ENCODE measurements at places on chromosomes 1 and 21. TPM values are rescaled to one million over a fixed set of nuclear protein-coding genes. Genes with fewer than 3 reads are reported as not detected.

S100A7 gene
- not detected for total RNA-seq

PCSK9 gene
- not detected for total RNA-seq

DNA sequence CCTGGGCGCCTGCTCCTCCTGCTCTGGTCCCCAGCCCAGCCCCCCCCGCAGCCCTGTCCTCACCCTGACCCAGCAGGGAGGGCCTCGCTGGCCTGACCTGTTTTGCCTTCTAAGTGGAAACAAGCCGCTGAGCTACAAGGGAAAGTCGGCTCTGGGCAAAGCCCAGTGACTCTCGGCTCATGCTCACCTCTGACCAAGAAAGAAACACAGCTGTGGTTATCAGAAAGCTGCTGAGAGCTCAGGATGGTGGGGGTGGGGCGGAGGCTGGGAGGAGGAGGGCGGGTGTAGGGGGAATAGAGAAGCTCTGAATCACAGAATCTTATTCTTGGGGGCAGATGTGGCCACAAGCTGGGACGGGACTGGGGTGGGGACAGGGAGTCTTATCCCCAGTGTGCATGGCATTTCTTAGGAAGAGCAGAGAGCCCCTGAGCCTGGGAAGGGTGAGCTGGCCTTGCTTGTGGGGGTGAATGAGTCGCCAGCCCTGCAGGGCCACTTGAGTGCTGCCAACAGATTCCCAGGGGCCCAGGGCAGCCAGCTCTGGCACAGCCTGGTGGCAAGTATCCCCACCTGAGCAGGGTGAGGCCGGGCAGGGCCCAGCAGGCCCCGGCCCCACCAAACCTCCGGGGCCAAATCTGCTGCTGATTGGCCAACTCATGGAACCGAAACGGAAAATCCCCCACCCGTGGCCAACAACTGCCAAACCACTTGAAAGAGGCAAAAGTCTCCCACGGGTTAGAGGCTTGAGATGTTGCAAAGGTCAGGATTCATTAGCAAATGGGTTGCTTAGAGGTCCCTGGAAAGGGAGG lies 120.6 kb downstream of the SPSB1 start:
- H3K36me3 ChIP-seq, result no peaks in the 10 kb centered on the region
- H3K4me1 ChIP-seq, result peaks cover 31% of the 10 kb centered on the region
- peak overlapping the region; percentile 2 for H3K4me3 ChIP-seq
- no peaks in the 10 kb centered on the region for H3K27me3 ChIP-seq

- H3K27ac ChIP-seq, result no peak overlapping the region
- peaks cover 100% of the 10 kb centered on the region for H3K36me3 ChIP-seq
- no peaks in the 10 kb centered on the region for H3K27me3 ChIP-seq
- no peak overlapping the region for H3K4me3 ChIP-seq
These were observed 56.9 kb downstream of the UBR4 start for GRCh38 chr1:19153169-19153568.

GRCh38 chr1:229371624-229372023 lies 28.8 kb upstream of the CCSAP start:
- no peak for DNase-seq
- H3K36me3 ChIP-seq, result no peaks in the 10 kb centered on the region
- no peaks in the 10 kb centered on the region for H3K4me1 ChIP-seq
- no peaks in the 10 kb centered on the region for H3K27me3 ChIP-seq
- H3K27ac ChIP-seq, result no peak overlapping the region
- no peak overlapping the region for H3K4me3 ChIP-seq

DNA sequence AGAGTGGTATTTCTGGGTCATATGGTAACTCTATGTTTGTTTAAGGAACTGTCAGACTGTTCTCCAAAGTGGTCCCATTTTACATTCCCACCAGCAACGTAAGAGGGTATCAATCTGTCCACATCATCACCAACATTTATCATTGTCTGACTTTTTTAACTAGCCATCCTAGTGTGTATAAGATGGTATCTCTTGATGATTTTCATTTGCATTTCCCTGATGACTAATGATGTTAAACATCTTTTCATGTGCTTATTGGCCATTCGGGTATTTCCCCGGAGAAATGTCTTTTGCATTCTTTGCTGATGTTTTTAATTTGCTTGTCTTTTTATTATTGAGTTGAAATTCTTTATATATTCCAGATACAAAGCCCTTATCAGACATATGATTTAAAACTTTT lies 370.1 kb upstream of the NR5A2 start:
- H3K27me3 ChIP-seq, result no peaks in the 10 kb centered on the region
- no peaks in the 10 kb centered on the region for H3K4me1 ChIP-seq
- H3K36me3 ChIP-seq, result no peaks in the 10 kb centered on the region
- H3K27ac ChIP-seq, result no peak overlapping the region
